ENCODE measurements at places on chromosomes 2 and 18.

DNA sequence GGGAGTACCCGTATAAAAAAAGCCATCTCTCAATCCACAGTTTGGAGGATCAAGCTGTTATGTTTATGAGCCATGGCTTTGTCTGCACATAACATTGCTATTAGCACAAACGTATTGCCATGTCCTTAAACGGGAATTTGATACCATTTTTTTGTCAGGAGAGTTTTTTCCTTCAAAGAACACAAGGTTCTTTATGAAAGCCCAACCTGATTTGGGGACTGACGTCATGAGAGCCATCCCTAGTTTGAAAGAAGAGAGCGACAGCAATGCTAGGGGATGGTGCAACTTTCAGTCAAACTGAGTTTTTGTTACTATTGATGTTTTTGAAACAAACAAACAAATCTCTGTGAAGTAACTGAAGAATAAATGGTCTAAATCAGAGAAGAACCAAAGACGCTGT, 376.6 kb downstream of the EIPR1 start:
- no peak for DNase-seq

GRCh38 chr2:145753041-145753608, 1233.2 kb upstream of the ZEB2 start:
- DNase-seq: no peak

GRCh38 chr18:46810481-46811000, 53.7 kb upstream of the ST8SIA5 start:
- no peak for DNase-seq

DNA sequence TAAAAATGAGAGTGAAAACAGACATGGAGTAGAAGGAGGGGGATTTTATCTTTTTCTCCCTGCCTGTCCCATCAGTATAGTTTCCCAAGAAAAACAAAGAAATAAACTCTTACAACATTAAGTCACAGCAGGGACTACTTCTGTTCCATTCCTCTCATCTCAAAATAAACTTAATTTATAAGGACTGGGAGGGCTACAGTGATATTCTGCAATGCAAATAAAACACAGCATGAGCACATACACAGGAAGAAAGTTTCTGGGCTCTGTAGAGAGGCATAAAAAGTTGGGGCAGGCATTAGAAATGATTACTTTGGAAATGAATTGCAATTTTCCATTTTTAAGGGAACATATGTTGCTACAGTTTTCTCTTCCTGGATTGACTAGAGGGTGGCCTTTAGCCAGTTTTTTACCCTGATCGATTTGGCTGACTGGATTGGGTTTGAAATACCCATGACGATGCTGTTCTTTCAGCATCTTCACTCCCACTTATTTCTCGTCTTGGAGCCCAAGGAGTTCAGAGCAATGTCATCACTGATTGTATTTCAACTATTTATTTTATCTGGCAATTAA, 157.1 kb downstream of the ACTR3 start:
- no peak for DNase-seq

DNA sequence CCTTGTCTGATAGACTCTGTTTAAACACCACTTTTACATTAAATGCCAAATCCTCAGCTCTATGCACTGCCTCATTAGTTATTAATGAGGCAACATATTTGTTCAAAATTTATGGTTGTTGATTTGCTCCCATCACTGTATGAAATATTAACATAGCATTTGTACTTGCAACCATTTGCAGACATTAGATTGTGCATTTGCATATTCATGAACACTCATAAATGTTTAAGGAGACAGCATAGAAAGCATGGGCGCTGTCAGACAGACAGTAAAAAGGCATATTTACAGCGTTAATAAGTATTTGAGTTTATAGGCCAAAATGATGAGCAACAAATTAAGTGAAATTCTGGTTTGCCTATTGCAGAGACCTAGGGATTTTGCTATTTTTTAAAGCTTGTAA, 502.3 kb downstream of the TXNL1 start:
- no peak for DNase-seq

GRCh38 chr18:61972389-61973264, 79.8 kb upstream of the RNF152 start:
- DNase-seq: no peak

GRCh38 chr18:10234912-10235660, 219.3 kb upstream of the APCDD1 start:
- DNase-seq: peak; percentile 80

GRCh38 chr18:23784832-23785245, 95.6 kb downstream of the LAMA3 start:
- DNase-seq: peak; percentile 86

GRCh38 chr2:14303366-14304115, 329.0 kb upstream of the LRATD1 start:
- no peak for DNase-seq

DNA sequence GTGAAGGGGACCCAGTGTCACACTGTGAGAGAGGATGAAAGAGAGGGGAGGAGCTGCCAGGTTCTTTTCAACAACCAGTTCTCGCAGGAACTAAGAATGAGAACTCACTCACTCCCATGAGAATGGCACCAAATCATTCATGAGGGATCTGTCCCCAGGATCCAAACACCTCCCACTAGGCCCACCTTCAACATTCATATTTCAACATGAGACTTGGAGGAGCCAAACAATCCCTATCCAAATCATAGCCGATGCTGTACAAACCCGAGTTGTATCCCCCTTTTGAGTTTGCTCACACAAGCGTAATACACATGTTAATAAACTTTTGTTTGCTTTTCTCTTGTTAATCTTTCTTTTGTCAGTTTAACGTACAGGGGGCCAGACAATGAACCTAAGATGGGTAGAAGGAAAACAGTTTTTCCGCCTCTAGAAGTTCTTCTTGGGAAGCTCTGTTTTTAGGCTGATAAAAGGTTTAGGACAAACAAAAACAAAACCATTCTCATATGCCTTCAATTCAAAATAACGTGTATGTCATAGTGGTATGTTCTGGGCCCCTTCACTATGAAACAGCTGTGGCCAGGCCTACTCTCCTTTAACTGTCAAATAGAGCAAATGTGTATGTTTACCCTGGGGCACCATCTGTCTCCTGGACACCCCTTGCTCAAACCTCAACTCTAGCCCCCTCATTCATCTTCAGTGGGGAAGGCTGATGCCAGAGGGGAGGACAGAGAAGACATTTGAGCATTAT, 9.1 kb upstream of the TMEM37 start:
- DNase-seq: no peak

- no peak for DNase-seq
These were observed 1209.3 kb upstream of the FAM98A start for GRCh38 chr2:34808426-34808825.

DNA sequence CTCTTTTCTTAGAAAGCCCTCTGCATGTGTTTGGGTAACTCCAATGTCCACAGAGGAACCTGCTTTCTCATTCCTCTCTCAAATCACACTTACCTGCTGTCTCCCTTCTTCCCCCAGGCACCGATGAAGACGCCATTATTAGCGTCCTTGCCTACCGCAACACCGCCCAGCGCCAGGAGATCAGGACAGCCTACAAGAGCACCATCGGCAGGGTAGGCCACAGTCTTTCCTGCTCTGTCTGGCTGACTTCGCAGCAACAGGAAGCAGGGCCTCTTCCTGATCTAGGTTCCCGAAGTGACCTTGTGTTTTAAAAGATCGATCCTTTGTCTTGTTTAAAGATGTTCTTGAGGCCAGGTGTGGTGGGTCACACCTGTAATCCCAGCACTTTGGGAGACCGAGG, 25.0 kb upstream of the GMCL1 start:
- DNase-seq: no peak
